ENCODE measurements at places on chromosomes 5 and 9. TPM values are rescaled to one million over a fixed set of nuclear protein-coding genes. Genes with fewer than 3 reads are reported as not detected.

PRDM9 gene
- not detected for total RNA-seq

TRPM6 gene
- not detected for total RNA-seq

ANKRD18A gene
- 9.7 TPM for total RNA-seq

GABRA6 gene
- total RNA-seq = not detected

IFNA21 gene
- not detected for total RNA-seq

DNA sequence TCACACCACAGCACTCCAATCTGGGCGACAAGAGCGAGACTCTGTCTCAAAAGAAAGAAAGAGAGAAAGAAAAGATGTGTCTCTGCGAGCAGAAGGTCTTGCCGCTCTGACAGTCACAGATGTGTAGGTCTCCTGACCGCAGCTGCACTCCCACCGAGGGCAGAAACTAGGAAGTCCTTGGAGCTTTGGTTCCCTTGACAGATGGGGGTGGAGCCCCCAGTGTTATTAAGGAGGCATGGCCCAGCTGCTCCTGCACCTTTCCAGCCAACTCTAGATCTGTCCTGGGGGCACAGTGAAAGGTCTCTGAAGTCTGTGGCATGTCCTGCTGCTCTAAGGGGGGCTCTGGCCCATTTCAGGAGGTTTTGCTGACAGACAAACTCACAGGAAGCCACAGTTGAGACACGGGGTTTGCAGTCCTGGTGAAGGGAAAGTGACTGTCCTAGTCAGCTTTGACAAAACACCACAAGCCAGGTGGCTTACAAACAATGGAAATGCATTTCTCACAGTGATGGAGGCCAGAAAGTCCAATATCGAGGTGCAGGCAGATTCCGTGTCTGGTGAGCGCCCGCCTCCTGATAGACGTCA is 9.0 kb upstream of the DIPK1B start:
- DNase-seq = no peak

GRCh38 chr9:81073821-81074220 is 615.5 kb downstream of the TLE1 start:
- no peak for DNase-seq

GRCh38 chr5:159440235-159440634 is 109.9 kb upstream of the IL12B start:
- no peak for DNase-seq

CCDC171 gene
- 1.9 TPM for total RNA-seq

- no peak for DNase-seq
Observed at GRCh38 chr9:87579781-87580541, 82.3 kb downstream of the DAPK1 start.

DNA sequence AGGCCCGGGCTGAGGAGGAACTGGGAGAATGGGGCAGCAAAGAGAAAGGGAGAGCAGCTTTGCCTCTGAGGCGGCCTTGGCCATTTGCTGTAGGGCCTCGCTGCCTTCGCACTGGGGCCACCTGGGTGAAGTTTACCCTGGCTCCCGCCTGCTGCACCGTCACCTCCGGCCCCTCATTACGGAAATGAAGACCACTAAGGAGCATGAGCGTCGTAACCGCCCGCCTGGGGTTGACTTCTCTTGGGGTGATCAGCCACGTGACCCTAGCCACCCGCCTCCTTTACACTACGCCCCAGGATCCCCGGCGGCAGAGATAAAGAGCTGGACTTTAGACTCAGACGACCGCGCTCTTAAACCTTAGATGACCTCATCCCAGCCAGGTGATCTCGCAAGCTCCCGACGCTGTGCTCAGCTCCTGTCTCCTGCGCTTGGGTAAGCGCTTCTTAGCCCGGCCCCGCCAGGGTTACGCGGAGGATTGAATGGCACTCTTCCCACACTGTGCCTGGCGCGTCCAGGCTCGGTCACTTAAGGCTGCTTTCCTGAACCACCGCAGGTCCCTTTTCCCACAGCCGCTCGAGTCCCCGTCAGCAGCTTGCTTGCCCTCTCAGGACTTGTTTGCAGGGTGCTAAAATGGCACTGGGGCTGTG is 107.9 kb upstream of the LARP1 start:
- no peak for DNase-seq

GRCh38 chr9:76649894-76650293 is 114.3 kb upstream of the PCA3 start:
- DNase-seq = no peak
